T-helper 17 cell (primary cell): ENCODE measurements at places on chromosomes 5 and 9. TPM values are rescaled to one million over a fixed set of nuclear protein-coding genes. Genes with fewer than 3 reads are reported as not detected.

DNA sequence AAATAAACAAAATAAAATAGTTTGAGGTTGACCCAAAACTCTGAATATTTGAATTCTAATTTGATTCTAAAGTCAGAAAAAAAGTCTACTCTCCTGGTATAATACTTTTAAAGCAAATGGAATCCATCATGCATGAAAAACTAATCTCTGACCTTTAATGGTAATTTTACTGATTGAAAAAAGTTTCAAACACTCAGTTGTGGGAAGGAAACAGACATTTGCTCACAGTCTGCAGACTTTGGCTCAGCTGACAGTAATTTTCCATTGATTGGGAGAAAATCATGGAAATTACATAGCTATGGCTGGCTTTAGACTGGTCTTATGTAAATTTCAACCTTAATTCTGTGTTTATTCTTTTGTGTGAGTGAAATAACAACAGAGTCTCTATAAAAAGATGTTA, 574.3 kb downstream of the PDE4D start:
- no peaks in the 10 kb centered on the region for H3K4me1 ChIP-seq
- DNase-seq, result no peak
- no peak overlapping the region for H3K4me3 ChIP-seq
- peaks cover 14% of the 10 kb centered on the region for H3K27me3 ChIP-seq
- no peaks in the 10 kb centered on the region for H3K36me3 ChIP-seq

The MRPL50 gene
- 6.6 TPM for total RNA-seq

The DNM1 gene
- total RNA-seq, result 2.2 TPM

DNA sequence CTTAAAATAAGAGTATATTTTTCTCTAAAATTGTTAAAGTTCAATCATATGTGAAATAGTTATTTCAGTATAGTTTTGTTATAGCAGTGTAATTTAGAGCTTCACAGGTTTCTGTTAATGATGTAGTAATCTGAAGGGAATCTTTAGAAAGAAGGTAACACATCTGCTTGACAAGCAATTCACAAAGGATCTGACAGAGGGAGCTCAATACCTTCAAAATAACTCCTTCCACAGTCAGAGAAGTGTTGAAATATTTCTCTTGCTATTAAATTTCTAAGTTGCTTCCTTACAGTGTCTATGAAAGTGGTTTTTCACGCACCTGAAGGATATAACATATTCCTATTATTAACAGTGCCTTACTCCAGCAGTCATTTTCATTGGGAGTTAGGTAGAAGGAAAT, 44.9 kb downstream of the SLC25A51 start:
- no peak overlapping the region for H3K4me3 ChIP-seq
- DNase-seq, result no peak
- peaks cover 4% of the 10 kb centered on the region for H3K36me3 ChIP-seq
- peaks cover 6% of the 10 kb centered on the region for H3K4me1 ChIP-seq
- no peaks in the 10 kb centered on the region for H3K27me3 ChIP-seq
